ENCODE measurements at places on chromosomes 2 and 18.

DNA sequence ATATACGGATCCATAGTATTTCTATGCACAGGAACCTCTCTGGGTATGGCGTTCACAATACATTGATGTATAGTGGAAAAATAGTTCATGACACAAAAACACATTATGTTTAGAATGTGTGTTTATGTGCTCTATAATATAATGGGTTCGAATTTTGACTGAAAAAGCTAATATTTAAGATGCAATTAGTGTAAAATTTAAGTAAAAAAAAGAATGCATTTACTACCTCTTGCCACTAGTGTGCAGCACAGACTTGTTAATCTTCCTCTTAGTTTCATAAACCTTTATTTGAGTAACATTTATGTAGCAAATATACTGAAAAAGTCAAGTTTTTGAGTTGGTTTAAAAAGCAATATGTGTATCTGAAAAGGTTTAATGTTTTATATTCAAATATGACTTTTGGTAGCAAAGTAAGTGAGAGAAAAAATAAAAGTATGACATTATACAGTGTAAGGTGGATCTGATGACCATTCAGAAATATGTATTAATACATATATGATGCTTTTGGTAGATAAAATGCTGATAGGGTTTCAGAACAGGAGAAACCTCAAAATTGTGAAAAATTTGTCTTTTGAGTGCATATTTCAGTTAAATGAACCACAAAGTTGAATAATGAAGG, 49.4 kb downstream of the CCDC102B start:
- DNase-seq: no peak

- DNase-seq: peak; percentile 2
Observed at GRCh38 chr18:8478166-8478967, 130.9 kb upstream of the RAB12 start.

GRCh38 chr18:63199743-63200241, 119.8 kb downstream of the BCL2 start:
- DNase-seq: no peak

- peak; percentile 29 for DNase-seq
Observed at GRCh38 chr2:38959938-38960608, 70.4 kb downstream of the ARHGEF33 start.

- DNase-seq: no peak
Observed at GRCh38 chr2:54295911-54296310, 39.9 kb upstream of the TSPYL6 start.

GRCh38 chr2:111701266-111701665, 182.7 kb downstream of the ANAPC1 start:
- no peak for DNase-seq

GRCh38 chr2:111202266-111203040, 81.7 kb downstream of the BCL2L11 start:
- DNase-seq: no peak

DNA sequence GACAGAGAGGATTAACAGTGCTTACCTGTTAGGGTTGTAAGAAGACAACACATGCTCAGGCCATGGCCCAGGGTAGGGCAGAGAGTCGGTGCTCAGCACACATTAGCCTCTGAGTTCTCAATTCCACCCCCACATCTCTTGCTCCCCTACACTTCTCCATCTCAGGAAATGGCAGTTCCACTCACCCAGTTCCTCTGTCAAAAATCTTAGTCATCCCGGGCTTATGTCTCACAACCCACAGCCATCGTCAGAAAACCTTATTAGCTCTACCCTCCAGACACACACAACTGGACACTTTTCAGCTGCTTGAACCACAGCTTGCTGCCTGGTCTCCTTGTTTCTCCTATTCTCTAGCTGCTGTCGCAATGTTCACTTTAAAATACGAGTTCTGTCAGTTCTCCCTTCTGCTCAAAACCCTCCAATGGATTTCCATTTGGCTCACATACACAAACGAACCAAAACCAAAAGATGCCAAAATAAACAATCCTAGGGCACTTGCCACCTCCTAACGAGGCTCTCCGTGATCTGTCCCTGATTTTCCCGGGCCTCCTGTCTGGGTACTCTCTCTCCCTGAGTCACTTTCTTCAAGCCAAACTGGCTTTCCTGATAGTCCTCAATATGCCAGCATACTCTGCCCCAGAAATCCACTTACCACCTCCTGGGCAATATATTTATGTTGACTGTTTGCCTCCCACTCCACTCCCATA, 89.7 kb downstream of the KCTD1 start:
- DNase-seq: no peak

DNA sequence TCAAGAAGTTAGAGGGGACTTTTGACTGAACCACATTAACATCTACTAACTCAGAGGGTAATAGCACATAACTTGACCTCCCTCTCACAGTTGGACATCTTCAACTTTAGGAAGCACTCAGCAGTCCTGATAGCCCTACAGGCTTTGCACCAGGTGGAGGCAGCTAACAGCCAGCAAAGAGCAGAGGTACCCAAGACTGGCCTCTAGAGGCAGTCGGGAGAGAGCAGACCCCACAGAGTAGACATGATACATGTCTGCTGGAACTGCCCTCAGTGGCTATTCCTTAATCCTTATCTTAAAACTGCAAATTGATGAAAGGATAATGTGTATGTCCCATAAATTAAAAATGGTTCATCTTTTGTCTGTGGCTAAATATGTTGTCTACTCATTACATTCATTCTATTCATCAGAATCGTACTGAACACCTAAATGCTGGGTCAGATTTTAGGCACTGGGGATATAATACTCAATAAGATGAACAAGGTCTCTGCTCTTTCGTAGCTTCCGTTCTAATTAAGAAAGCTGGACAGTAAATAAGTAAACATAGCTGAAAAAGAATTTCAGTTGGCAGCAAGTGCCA, 49.8 kb downstream of the CAB39 start:
- DNase-seq: peak; percentile 9

DNA sequence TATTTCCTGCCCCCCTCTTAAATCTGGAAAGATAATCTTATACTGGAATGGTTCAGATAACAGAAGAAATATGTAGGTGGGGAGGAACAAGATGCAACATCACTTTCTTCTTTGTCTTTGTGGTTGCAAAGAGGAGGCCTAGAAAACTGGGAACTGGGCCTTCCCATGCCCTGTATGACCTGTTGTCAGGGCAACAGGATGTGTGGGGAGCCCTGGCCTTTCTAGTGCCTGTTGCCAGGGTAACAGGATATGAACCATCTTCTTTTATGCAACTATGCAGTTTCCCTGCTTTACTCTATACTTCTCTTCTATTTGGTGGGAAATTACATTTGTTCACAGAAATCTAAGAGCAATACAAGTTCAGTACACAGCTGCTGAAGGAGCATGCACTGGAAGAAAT, 79.8 kb upstream of the PDE1A start:
- DNase-seq: no peak

DNA sequence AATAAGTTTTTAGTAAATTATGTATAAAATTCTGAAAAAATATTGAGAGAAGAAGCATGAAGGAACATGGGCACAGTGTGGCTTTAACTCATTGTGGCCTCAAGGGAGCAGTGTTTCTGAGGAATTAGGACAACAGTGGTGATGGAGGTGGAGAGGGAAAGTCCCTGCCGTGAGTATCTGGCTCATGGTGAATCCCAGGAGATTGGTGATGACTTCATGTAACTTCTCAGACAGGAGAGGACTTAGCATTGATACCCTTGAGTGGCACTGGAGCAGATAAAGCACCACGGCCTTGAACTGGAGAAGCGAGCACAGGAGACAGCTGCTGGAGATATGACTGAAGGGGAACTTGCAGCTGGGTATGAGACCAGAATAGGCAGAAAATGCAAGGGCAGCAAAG, 35.0 kb upstream of the LRP1B start:
- no peak for DNase-seq

GRCh38 chr2:109473616-109474318, 140.0 kb downstream of the SEPTIN10 start:
- no peak for DNase-seq

Data from stimulated activated CD8-positive, alpha-beta memory T cell treated with anti-CD3 and anti-CD28 coated beads, Interleukin-7, amount 100 ng/mL, for 4 hours (primary cell).